ENCODE measurements at places on chromosomes 7 and 10.

DNA sequence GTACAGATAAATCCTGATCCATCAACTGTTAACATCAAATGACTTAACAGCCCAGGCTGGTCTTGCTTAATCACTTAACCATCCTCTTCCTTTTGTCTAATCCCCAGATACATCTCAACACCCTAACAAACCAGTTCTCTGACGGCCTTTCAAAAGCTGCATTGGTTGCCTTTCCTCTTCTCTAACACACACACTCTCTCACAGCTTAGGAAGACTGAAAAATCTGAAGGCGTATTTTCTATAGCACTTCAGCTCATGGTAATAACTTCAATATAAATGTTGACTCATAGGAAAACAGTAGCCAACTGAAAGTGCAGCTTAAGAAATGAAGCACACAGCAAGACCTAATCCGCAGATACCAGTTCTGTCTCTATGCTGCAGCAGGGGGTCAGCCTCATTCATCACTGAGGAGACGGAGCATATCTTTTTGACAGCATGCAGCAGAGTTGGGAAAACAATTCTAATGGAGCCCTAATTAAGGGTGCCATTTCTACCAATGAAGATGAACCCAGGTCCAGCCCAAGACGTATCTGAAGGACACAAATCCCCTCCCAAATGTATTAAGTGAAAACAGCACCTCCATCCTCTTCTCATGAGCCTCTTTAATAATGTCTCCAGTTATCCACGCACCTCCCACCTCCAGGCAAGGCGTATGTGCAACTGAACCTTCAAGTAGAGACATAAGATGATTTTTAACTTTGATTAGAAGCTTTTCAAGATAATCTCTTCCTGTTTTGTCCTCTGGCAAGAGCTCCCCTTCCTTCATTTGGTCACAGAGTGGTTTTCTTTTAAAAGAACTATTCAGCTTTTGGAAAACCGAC is 211.7 kb upstream of the NFE2L3 start:
- no peak for DNase-seq

DNA sequence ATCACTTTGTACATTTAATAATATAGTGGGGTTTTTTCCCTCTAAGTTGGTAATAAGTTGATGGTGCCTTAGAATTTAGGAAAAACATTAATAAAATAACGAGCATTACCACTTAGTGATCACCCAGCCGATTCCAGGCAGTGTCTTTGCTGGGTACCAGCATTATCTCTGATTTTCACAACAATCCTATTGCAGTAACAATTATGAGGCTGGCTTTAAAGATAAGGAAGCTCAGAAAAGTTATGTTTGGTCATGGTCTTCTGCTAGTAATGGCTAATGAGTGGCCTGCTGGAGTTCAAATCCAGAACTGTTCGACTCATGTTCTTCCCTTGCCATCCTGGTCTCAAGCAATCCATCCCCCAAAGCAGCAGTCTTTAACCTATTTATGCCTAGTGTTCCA is 127.9 kb downstream of the CNNM2 start:
- no peak for DNase-seq

DNA sequence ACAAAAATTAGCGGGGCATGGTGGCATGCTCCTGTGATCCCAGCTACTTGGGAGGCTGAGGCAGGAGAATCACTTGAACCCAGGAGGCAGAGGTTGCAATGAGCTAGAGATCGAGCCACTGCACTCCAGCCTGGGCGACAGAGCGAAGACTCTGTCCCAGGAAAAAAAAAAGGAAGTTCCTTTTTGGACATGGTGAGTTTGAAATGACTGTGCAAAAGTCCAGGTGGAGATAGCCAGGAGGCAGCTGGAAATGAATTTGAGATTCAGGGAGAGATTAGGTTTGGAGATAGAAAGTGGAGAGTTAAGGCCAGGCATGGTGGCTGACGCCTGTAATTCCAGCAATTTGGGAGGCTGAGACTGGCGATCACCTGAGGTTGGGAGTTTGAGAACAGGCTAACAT is 139.1 kb downstream of the MARCHF5 start:
- DNase-seq, result no peak

GRCh38 chr7:137546671-137547070 is 203.1 kb upstream of the PTN start:
- DNase-seq, result no peak

- DNase-seq, result no peak
These were observed 148.8 kb downstream of the CHN2 start for GRCh38 chr7:29343399-29343798.

DNA sequence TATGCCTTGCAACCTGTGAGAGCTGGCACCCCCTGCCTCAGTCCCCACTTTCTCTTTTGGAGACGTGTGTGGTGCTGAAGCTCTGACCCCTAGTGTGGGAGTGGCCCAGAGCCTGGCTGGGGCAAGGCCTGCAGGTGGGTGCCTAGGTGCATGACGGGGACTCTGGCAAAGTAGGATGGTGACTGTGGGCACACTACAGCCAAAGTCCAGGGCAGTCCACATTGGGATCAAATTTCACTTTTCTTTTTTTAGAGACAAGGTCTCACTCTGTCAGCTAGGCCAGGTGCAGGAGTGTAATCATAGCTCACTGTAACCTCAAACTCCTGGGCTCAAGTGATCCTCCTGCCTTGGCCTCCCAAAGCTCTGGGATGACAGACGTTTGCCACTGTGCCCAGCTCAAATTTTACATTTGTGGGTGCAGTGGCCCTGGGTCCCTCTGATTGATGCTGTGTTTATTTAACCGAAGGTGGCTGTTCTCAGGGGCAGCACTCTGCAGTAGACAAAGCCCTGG is 52.3 kb downstream of the NEURL1 start:
- DNase-seq, result no peak

- DNase-seq, result no peak
These were observed 76.3 kb downstream of the CACNB2 start for GRCh38 chr10:18216482-18216881.

DNA sequence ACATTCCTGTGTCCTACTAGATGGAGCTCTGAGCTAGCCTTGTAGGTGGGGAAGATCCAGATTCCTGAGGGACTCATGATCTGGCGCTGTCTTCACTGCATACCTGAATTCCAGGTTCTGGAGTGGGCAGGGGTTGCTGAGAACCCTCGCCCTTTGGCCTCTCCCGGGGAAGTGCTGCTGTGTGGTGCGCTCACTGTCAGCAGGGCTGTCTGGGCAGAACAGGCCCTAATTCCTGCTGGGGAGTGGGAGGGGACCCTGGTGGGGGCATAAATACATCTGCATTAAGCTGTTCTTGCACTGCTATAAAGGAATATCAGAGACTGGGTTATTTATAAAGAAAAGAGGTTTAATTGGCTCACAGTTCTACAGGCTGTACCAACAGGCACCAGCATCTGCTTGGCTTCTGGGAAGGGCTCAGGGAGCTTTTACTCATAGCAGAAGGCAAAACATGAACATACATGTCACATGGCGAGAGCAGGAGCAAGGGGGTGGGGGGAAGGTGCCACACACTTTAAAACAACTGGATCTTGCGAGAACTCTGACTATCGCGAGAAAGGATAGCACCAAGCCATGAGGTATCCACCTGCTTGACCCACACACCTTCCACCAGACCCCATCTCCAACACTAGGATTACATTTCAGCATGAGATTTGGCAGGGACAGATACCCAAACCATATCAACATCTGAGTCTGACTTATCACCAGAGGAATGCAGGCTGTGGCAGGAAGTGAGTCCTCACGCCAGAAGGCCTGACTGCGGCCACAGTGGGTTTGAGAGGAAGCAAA is 115.0 kb downstream of the ADCY1 start:
- no peak for DNase-seq

- DNase-seq, result no peak
These were observed 18.9 kb downstream of the PODXL start for GRCh38 chr7:131537571-131537978.

GRCh38 chr7:74083928-74084721 is 521 bp downstream of the LIMK1 start:
- no peak for DNase-seq

DNA sequence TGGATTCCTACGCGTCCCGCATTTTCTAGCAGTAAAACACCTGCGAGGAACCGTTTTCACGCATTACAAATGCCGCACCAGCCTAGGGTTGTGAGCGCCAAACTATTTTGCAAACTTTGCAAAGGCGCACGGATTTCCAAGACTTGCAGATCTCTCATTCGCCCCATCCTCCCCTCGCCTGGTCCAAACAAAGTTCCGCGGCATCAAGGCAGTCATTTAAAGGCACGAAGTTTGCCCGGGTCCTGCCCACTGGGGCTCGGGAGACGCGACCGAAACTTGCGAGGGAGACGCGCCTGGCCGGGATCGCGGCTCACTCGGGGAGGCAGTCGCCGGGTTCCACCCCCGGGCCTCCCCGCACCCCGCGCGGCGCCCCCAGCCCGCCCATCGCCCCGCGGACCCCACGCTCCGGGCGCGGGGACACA is 613 bp downstream of the USP6NL start:
- DNase-seq, result no peak

- DNase-seq, result no peak
These were observed 27.7 kb upstream of the OSBPL3 start for GRCh38 chr7:25007668-25008067.

DNA sequence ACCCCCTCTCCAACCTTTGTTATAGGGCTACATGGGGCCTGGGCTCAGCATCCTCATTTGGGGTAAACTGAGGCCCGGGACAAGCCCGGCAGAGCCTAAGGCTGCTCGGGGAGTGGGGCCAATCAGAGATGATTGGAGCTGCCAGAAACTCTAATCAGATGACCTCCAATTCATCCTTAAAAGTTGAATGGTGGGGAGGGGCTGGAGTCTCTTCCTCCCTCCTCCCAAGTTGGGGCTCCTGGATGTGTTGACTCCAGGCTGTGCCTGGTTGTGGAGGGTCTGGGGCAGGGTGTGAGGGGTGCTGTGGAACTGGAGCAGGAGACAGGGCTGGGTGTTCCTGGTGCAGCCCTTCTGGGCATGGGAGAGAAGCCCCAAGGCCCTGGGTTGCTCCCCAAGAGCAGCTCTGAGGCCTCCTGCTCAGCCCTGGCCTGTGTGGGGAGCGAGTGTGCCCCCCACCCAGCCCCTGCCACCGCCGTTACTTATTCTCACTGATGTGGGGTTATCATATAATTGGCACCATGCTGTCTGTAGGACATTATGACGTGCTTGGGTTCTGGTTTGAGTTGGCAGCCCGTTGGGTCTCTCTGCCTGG is 2.2 kb downstream of the BHLHA15 start:
- no peak for DNase-seq

DNA sequence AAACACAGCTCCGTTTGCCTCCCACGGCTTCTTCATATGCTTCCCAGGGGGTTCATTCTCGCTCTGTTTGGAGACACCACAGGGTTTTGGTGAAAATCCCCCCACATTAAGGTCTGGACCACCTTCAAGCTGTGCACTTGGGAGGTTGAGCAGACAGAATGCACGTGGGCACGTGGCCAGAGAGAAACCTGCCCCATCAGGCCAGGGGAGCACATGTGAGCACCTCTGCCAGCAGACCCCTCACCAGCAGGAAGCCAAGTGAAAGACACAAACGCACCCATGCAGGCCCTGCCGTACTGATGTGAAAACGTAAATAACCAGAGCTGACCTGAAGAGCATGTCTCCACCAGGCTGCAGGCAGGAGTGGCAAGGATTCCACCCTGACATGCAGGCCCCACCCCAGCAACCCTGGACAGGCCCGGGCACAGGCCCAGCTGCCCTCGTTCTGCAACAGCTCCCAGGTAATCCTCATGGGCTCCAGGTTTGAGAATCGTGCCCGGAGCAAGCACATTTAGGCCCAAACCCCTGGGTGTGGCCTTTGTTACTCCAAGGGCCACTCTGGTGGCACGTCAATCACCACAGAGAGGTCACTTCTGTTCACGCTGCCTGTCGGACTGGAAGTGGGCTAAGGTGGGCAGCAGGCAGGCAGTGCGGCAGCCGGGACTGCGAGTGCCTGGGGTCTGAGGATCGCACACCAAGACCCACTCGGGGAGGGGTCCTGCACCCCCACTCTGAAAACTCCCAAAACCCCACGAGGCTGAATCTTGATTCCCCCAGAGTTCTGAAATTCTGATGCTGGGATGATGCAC is 184.4 kb downstream of the PTPRN2 start:
- no peak for DNase-seq

DNA sequence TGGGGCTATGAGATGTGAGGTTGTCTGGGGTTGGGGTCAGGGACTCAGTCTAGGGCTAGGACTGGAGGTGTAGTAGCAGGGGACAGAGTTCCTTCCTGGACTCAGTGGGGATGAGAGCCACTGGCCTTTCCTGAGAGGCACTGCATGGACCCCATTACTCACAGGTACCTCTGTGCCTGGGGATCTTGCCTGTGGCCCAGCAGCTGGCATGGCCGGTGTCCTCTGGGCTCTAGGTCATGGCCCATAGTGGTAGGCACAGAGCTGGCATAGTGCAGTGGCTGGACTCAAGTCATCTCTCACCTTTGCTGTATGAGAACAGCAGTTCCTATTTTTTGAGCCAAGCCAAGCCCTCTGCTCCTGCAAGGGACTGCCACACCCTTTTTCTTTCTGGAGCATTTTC is 51.9 kb downstream of the NEURL1 start:
- no peak for DNase-seq

DNA sequence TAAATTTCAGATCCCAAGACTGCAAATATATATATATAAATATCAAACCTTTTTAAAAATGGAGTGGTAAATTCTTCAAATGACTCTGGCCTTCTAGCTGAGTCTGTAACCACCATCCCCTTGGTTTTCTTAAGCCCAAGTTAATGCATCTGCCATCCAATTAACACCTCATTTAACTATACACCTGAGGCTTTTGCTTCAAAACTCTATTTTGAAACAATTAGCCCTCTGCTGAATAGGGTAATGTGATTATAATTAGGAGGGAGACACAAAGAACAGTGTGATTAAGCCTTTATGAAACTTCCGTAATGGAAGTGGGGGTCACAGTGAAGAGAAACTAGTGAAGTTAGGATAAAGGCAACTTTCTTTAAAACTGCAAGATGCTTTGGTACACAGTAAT is 83.6 kb downstream of the GPR37 start:
- DNase-seq, result no peak

DNA sequence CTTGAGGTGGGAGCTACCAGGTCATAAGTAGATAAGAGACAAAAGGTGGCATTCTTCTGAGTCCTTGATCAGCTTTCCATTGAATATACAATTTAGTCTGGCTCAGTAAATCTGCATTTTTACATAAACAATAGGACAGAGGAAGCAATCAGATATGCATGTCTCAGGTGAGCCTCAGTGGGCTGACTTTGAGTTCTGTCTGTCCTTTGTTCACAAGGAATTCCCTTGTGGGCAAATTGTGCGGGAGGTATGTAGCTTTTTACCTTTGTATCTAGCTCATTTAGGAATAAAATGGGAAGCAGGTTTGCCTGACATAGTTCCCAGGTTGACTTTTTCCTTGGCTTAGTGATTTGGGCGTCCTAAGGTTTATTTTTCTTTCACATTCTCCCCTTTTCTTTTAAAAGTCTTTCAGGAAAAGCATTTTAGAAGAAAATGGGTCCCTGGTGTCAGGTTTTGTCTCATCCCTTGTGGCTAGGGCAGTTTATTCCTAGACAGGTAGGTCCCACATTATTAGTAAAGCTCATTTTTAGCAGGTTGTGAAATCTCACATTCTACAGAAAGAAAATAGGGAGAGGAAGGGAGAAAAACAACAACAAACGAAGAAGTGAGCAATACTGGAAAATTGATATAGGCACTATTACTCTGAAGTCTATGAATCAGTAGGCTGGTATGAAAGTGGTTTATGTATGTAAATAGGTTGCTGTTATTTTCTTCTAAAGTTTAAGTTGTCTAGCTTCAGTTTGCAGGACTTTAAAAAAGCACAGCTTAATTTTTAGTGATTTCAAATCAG is 16.5 kb downstream of the SPAM1 start:
- DNase-seq, result no peak

GRCh38 chr10:28105561-28105960 is 106.7 kb upstream of the ODAD2 start:
- DNase-seq, result no peak
